ENCODE measurements at places on chromosomes 16 and 17.
A peak's percentile ranks its signal among the peaks of the same experiment; 100 is the strongest.

- no peak for DNase-seq
Observed at GRCh38 chr16:1362807-1363206, 11.1 kb downstream of the GNPTG start.

DNA sequence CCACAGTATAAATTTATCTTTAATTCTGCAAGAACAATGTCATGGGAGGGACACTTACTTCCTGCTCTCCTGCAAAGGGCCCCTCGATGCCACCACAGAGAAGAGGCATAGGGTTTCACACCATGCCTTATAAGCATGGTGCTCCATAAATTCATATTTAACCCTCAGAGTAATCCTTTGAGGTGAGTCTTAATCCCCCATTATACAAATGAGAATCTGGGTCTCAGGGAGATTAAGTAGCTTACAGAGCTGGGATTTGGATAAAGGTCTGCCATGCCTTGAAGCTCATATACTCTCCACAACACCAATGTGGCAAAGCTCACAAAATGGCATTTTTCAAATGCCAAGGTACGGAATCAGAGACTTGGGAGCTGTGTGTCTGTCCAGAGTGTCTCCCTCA is 268.5 kb upstream of the CCL2 start:
- DNase-seq, result no peak

DNA sequence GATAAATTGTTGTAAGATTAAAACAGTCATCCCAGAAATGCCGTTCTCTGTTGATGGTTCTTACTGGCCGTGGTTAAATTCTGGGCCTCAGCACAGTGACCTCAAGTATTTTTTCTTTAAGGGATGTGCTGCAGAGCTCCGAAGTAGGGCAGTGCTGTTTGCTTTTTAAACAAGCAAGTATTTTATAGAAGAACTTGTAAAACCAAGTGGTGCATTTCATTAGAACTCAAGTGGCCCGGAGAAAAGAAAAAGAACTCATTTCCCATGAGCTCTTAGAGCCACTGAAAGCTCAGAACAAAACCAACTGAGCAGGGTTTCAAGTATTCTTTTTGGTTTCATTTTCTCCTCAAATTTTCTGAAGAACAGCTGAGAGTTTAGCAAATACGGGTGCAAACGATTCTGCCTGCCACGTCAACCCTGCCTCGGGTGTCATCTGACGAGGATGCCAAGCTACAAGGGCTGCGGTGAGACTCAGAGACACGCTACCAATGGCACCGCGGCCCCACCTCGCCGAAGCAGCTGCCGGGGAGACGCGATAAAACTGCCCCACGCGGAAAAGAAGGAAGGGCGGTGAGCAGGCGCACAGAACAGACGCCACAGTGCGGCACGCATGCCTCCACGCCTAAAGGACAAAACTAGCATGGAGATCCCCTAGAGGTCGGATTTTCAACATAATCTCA is 6.3 kb downstream of the LMF1 start:
- no peak for DNase-seq

DNA sequence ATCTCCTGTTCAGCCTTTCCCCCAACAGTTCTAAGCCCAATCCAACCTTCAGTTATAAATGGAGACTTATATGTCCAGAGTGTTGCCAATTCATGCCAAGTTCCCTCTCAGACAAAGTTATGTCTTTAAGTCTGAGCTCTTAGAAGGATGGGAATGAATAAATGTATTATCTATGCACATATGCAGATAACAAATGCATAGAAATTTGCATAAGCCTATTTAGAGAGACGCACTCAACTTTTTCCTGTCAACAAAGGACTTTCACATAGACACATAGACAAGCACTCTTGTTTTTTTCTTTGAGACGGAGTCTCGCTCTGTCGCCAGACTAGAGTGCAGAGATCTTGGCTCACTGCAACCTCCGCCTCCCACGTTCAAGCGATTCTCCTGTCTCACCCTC is 95.1 kb downstream of the SOX9 start:
- DNase-seq, result no peak

- no peak for DNase-seq
Observed at GRCh38 chr17:82129095-82129494, 31.1 kb upstream of the FASN start.

DNA sequence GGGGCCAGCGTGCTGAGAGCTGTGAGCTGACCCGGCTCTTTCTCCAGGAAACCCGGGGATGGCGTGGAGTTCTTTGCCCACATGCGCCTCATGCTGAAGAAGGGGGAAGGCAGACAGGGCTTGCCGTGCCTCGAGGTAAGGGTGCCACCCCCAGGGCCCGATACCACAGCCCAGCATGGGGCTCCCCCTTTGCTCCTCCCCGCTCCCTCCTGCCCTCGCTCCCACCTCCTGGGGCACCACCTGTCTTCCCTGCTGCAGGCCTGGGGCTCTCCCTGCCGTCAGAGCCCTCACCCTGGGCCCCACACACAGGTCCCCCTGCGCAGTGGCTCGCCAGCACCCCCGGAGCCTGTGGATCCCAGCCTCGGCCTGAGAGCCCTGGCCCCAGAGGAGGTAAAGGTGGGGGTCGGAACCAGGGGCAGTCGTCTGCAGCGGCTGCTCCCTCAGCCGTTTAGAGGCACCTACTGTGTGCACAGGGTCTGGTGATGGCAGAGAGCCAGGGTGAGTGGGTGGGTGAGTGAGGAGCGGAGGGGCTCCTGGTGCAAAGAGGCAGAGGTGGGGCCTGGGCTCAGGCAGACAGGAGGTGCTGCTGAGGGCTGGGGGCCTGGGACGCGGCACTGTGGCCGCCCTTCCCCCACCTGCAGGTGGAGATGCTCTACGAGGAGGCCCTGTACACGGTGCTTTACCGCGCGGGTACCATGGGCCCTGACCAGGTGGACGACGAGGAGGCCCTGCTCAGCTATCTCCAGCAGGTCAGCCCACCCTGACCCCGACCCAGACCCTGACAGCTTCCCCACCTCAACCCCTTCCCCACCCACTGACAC is 5.6 kb downstream of the BAIAP3 start:
- DNase-seq, result no peak

- DNase-seq, result no peak
Observed at GRCh38 chr17:77571155-77571981, 387.1 kb upstream of the TNRC6C start.

- peak; percentile 11 for DNase-seq
Observed at GRCh38 chr16:75764154-75764768, 38.0 kb upstream of the CPHXL start.

GRCh38 chr16:84229471-84229870 is 10.3 kb downstream of the KCNG4 start:
- DNase-seq, result no peak

DNA sequence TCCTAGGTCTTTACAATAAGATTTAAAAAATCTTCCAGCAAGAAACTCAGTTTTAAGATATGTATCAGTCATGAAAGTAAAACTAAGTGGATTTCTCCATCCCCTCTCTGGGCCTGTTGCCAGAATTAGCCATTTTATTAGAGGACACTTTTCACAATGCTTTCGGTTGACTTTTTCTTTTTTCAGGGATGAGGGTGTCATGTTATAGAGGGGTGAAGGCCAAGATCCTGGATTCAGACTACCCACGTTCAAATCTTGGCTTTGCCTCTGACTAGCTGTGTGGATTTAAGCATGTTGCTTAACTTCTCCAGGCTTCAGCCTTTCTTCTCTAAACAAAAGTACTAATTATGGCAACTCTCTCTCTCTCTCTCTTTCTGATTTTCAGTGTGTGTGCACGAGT is 111.7 kb upstream of the COX10 start:
- no peak for DNase-seq

- DNase-seq, result no peak
Observed at GRCh38 chr17:66417300-66417719, 114.9 kb downstream of the PRKCA start.

DNA sequence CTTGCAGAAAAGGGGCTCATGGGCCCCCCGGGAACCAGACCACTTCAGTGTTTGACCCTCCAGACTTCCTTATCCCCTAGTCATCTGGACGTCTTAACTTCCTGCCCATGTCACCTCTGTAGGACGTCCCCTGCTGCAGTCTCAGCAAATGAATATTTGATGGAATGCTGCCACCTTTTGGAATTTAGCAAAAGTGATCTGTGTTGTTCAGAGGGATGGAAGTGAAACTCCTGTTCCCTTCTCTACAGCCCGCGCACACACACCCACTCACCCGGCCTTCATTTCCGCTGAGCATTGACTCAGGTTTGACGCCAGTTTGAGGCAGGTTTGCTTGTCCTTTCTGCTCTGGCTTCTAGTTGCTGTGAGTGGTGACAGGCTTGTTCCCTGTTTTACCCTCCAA is 507.2 kb upstream of the EEF2KMT start:
- DNase-seq, result no peak

DNA sequence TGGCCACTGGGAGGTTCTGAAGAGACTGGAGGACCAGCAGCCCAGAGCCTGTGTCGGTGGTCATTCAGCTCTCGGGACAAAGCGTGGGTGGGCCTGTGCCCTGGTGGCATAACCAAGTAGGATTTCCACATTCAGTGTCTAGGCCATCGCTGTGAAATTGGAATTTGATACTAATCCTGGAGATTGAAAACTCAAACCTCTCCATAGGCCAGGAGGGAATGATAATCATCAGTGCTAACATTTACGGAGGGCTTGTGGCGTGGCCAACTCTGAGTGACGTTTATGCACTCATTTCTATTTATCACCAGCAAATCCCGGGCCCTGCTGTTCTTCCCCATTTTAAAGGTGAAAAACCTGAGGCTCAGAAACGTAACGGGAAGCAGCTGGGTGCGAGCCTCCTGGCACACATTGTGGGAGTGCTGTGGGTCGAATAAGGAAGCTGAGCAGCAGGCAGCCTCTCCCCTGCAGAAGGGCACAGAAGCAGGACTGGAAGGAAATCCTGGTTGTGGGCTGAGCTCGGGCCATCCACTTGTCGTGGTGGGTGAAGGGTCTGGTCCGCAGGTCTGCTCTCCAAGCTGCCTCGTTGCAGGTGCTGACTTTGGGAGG is 33.1 kb downstream of the RAI1 start:
- no peak for DNase-seq

GRCh38 chr17:64410750-64411490 is 20.3 kb upstream of the PECAM1 start:
- DNase-seq, result no peak

DNA sequence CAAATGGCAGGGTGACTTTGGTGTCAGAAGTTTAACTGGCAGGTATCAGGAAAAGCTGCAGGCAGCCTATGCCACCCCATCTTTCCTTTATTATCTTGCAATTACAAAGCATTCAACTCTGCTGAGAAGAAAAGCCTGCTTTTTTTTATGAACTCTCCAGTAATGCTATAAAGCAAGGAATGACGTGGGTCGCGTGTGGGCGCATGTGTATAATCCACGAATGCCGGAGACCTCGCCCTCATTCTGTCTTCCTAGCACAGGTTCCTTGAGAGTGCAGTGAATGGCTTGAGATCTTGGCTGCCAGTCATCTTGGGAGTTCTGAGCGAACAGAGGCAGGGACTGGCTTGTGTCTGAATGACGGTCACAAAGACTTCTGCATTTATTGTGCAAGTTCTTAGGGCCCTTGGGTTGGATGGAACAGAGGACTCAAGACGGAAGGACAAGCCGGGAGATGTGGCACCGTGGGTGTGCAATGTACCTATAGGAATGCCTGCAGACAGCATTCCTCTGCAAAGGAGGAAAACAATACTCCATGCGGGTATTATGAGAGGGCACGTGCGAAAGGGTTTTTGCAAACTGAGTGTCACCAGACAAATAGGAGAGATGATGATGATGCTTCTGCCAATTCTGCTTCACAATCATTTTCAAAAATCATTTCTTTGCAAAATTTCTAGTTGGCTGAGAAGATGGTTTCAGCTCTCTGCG is 96.1 kb upstream of the ELAC2 start:
- DNase-seq, result no peak

DNA sequence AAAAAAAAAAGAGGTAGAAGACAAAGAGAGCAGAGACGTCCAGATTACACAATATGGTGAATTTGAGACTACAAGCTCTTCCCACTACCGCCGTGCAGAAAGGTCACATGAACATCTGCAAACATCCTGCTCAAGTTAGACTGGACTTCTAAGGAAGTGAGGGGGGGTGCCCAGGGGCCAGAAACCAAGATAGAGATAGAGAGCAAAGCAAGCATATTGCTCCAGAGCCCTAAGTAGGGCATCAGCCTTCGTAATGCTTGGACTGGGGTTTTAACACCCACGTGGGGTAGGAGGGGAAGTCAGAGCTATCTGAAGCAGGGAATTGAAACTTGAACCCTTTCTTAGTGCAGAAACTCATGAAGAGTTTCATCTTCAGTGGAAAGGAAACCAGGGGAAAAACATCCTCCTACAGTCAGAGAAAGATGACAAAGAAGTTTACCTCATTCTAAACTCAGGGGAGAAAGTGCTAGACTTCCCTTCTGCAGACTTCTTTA is 8.7 kb downstream of the CLEC19A start:
- no peak for DNase-seq
